CD4-positive, CD25-positive, alpha-beta regulatory T cell (primary cell): ENCODE measurements at places on chromosomes 16 and 17.

GRCh38 chr17:65000798-65001197 lies 55.7 kb downstream of the GNA13 start:
- DNase-seq: no peak

DNA sequence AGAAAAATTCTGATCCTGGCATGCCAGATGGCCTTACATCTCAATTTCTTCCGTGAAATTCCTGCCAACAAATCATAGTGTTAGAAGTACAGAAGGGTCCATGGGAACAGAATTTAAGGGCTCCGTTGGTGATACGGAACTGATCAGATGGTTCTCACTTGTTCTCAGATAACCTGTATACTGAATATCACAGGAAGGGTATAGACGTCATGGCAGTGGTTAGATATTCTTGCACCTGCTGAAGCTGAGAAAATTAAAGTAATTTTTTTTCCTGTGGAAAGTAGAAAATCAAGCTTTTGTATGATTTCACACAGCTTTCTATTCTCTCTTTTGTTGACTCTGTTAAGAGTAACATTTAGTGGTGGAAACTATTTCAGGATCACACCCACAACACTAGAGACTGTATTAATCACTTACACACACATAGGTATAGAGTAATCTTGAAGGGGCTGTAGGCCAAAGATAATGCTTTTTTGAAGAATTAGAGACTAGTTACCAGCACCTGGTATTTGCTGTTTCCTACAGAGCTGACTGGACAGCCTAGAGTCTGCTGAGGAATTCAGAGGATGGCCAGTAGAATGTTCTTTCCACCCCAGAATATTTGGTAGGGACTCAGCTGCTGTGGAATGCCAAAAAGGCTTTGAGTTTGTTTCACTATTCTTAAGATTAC lies 7.5 kb downstream of the TENT4B start:
- no peak for DNase-seq

- no peak for DNase-seq
Observed at GRCh38 chr17:44558710-44559633, 1.7 kb downstream of the FZD2 start.

DNA sequence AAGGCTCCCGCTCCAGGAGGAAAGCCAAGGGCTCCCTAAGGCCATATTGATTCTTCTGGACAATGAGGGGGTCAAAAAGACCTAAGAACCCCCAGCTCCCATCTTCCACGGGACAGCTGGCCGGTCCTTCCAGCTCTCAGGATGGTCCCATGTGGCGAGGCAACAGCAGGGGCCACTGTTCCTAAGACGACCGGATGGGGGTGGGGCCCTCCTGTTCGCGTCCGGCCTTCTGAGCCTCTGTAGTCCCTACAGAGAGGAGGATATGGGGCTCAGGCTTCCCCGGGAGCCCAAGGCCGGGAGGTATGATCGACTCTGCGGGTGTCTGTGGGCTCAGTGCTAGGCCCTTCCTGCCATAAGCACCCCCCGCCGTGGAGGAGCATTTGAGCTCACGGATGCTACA lies 6.0 kb upstream of the DCXR start:
- DNase-seq: no peak

DNA sequence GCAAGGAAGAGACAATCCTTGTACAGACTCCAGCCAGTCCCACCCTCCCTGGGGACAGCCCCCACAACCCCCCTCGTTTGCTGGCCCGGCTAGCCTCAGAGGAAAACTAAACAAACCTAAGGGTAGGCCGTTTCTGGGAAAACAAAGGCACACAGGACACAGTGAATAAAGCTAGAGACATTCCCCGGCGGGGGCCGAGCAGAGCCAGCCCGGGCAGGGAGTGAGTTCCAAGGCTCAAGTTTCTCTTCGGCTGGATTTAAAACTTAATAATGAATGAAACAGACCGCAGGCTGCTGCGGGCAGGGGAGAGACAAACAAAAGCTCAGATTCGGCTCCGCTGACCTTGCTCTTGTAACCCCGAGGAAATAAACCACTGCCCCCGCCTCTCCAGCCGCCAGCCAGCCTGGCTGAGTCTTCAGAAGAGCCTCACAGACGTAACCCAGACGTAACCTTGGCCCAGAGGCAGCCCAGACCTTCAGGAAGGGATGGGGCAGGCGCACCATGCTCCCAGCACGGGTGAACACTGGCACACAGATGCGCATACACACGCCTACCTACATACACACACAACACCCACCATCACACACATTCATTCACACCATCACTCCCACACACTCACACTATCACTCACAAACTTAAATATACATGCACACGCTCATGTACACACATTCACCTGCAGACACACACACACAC lies 216.0 kb downstream of the ZNF423 start:
- DNase-seq: no peak

GRCh38 chr17:56773124-56773523 lies 60.6 kb downstream of the C17orf67 start:
- no peak for DNase-seq

DNA sequence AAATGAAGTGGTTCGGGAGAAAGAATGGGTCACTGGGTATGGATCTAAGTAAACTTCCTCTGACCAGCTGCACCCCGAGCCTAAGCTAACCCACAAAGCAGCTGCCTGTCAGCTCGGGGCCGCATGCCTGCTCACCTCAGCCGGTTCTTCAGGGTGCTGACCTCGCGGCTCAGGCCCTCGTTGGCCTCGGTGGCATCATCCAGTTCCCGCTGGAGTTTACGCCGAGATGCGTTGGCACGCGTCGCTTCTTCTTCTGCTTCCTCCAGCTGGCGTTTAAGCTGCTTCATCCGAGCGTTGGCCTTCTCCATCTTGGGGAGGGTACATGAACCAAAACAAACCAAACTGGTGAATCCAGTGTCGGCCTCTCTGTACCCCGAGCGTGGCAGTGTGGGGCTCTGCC lies 41.1 kb downstream of the NDEL1 start:
- DNase-seq: no peak

GRCh38 chr17:30520436-30520835 lies 43.2 kb downstream of the GOSR1 start:
- DNase-seq: no peak

- no peak for DNase-seq
Observed at GRCh38 chr17:66951605-66951953, 12.9 kb upstream of the CACNG4 start.

- no peak for DNase-seq
Observed at GRCh38 chr16:67117716-67118115, 8.0 kb downstream of the PHAF1 start.
